ENCODE measurements at places on chromosomes 13 and 19.

- no peak for DNase-seq
Measured at GRCh38 chr13:86185636-86186035, 386.4 kb upstream of the SLITRK6 start.

GRCh38 chr13:99658261-99658991, 157.2 kb downstream of the TM9SF2 start:
- peak; percentile 80 for DNase-seq

GRCh38 chr13:108433976-108434755, 164.6 kb downstream of the TNFSF13B start:
- no peak for DNase-seq

DNA sequence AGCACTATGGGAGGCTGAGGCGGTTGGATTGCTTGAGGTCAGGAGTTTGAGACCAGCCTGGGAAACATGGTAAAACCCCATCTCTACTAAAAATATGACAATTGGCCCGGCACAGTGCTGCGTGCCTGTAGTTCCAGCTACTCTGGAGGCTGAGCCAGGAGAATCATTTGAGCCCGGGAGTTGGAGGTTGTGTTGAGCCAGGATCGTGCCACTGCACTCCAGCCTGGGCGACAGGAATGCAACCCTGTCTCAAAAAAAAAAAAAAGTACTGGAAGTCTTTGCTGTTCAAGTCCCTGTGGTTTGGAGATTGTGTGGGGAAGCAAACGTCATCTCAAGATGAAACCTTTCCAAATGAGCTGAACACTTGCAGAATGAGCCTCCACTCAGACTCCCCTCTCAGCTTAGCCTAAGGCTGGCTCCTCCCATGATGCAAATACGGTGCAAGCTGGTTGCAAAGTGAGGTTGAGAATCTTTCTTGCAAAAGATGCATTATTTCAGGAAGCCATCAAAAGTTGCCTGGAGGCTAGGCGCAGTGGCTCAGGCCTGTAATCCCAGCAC, 46.2 kb downstream of the MYO9B start:
- DNase-seq: no peak

DNA sequence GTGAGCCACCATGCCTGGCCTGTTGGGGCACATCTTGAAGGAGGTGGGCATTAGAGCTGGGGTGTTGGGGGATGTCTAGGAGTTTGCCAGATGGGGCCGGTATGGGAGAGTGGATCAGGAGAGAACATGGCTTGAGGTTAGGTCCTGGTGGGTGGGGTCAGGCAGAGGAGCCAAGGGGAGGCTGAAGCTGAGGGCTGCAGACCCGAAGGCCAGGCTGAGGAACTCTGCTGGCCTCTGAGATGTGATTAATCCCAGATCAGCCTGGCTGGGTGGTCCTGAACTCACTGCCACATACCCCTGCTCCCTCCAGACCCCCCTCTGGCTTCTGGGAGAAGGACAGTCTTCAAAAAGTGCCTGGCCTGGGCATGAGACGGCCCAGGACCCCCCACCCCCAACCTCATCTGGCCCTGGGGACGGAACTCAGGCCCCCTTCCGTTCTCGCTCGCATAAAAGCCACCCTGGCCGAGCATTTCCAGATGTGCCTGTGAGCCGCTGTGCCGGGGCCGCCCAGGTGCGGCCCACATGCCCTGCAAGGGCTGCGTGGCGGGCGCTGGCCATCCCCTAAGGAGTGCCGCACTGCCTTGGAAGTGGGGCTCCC, 2.7 kb downstream of the FSTL3 start:
- DNase-seq: no peak

- DNase-seq: no peak
Measured at GRCh38 chr19:46650445-46650844, 10.5 kb downstream of the DACT3 start.

DNA sequence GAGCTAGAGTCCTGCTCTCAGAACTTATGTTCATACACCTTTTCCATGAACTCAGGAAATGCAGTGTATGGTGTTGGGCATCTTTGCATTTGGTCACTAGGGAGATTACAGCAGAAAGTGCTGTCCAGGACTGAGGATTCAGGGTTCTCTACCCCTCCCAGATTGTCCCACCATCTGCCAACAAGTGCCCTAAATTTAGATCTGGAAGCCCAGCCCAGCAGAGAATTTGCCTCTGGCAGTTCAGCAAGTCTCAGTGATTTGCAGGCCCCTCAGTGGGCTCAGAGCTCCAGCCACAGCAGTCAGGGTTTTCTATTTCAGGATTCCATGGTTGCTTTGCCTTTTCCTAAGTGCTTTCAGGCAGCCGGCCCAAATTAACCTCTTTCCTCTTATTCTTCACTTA, 23.4 kb downstream of the CNFN start:
- no peak for DNase-seq

- DNase-seq: no peak
Measured at GRCh38 chr13:57846600-57847173, 215.1 kb downstream of the PCDH17 start.

DNA sequence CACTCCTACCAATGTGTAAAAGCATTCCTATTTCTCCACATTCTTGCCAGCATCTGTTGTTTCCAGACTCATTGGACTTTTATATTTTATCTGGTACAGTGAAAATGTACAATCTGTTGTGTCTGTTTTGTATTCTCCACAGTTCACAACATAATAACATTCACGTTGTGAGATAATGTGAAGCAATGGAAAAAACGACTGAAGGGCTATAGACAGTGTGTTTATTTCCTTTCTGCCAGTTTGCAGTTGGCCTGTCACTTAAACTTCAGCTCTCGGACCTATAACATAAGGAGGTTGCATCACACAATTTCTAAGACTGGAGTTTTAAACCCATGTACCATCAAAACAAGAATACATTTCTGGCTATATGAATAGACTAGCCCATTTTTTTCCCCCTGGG, 965.5 kb upstream of the ATXN8OS start:
- no peak for DNase-seq

All from WERI-Rb-1 (cell line).